ENCODE measurements at places on chromosomes 1 and 21.

DNA sequence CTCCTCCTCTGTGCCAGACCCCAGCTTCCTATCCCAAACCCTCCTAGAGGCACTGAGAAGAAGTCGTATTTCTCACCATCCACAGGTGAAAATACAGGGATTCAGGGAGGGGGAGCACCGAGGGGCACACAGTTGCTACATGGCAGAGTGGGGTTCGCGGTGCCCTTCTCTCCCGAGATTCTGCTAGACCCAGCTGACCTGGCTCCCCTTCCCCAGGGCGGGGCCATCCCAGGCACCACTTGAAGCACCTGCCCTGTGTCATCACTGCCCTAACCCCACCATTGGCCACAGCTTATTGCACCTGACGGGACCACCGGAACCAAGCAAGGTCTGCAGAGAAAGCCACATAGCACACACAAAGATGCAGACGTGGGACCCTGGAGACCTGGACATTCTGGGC lies 30.5 kb downstream of the SDC3 start:
- no peak for DNase-seq

DNA sequence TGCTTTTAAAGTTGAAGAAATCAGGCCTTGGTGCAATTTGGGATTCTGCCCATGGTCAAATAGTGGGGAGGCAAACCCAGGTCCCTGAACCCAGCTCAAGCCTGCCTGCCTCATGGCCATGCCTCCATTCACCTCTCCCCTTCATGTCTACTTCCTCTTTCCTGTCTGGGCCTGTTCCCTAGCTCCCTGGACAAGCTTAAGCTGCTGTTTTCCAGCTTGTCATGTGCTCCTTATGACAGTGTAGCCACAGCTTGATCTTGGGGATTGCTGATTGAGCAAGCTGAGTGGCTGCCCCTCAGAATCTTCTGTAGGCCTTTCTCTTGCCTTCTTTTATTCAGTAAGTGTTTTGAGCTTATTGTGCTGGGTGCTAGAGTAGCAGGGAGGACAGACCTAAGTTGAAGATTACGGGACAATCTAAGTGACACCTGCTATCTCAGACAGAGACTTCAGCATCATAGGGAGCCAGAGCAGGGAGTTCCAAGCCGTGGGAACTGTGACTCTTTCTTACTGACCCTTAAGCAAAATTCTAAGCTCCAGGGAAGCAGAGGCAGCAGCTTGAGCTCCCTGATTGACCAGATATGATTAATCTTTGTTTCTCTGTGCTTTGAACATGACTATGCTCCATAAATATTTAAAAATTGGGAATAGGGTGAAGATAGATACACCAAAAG lies 520 bp upstream of the MR1 start:
- DNase-seq = no peak

DNA sequence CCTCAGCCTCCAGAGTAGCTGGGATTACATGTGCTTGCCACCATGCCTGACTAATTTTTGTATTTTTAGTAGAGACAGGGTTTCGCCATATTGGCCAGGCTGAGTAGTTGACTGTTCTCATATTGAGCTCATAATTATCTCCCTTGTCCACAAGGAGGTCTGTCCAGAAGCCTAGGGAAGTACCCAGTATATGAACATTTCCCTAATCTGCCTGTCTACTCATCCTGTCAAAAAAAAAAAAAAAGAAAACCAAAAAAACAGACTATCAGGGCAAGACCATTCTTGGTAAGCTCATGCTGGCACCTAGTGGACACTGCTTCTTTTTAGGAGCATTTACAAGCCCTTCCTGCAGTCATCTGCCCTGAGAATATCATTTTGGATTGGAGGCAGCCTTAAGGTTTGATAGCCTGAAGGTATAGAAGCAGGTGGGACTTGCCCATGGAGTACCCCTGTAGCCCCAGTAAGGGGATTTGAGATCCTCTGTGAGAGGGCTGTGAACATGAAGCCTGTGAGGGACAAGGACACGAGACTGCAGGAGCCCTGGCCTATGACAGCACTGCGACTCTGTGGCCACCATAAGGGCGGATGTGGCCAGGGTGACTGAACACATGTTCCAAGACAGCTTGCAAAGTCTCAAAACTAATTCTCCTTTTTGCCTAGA lies 10.8 kb upstream of the DUSP12 start:
- no peak for DNase-seq

DNA sequence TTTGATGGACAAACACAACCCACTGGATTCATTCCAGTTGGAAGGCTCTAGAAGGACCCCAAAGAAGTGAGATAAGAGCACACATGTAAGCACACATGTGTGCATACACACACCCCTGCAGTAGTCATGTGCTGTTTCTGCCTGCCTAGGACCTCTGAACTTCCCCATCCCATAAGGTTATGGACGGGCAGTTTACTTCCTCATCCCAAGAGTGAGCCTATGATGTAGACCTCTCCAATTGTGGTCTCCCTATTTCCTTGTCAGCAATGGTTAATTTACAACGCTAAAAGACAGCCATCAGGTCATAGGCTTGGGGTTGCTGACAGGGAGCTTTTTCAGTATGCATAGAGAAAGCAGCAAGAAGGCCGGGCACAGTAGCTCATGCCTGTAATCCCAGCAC lies 15.4 kb upstream of the ADAR start:
- DNase-seq = no peak

DNA sequence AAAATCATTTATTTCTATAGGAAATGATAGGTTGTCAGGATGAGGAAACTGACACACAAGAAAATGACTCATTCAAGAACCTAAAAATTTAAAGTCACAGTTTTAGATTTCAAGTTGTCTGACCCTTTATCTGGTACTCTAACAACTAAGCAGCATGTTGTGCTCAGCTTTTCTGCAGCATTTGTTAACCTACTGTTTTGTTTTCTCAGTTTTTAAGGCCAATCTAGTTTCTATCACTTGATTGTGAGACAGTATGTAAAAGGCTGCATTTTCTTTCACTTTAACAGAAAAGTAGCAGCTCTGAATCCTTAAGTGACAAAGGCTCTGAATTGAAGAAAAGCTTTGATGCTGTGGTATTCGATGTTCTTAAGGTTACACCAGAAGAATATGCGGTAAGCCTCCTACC lies 59.1 kb downstream of the RALGPS2 start:
- no peak for DNase-seq

DNA sequence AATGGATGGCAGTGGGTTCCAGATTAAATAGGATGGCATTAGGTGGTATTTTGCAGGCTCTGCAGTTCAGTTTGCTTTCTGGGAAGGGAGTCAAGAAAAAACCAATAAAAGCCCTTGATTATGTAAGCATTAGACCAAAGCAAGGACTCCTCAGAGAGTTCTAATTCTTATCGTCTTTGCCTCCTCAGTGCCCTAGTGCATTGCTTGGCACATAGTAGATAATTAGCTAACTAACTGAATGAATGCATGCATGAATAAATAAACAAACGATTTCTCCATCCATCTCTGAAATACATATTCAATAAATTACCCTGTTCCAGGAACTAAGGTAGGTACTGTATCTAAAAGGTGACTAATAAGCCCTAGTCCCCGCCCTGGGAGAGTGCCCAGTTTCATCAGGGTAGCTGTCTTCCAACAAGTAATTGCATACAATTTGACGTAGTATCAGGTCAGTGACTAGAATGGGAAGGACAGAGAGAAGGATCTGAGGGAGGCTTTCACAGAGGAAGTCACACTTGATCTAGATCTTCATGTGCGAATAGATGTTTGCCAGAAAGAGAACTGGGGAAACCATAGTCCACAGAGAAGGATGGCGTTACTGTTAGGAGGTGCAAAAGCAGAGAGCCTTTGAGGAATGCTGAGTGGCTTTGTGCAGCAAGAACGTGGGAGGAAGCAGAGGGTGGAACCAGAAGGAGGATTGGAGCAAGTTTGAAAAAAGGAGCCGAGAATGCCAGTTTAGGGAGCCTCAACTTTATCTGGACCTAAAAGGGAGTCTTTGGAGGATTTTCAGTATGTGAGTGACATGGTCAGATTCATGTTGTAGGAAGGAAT lies 111.4 kb downstream of the TBX19 start:
- no peak for DNase-seq

- no peak for DNase-seq
These were observed 19.1 kb upstream of the TMCO1 start for GRCh38 chr1:165787741-165788140.

DNA sequence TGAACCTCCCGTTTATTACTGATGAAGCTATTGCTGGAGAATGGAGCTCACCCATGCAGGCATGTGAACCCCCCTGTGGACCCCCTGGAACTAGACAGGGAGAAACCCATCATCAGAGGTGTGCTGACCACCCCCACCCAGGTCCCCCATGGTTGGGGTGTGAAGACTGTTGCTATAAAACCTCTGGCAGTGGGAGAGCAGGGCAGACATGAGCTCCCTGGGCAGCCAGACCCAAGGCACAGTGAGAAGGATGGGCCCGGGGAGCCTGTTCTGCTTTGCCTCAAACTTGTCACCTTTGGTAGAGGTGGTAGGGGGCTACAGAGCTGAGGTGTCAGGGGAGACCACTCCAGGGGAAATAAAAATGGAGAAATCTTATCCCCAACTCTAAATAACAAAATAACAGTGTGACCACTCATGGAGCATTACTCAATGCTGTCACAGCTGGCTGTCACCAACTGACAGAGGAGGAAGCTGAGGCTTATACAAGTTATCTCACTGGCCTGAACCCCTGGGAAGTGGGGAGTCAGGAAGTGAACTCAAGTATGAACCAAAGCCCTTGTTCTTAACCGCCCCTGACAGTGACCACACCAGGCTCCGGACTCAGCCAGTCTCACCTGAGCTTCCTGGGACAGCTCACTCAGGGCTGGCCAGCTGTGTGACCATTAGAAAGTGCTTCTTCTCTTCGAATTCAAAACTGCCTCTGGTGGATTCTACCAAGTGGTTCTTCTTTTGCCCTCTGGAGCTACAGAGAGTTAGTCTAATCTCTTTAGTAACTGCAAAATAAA lies 698.8 kb downstream of the MATN1 start:
- no peak for DNase-seq

- DNase-seq = no peak
These were observed 213.7 kb upstream of the CSF3R start for GRCh38 chr1:36696261-36696940.

DNA sequence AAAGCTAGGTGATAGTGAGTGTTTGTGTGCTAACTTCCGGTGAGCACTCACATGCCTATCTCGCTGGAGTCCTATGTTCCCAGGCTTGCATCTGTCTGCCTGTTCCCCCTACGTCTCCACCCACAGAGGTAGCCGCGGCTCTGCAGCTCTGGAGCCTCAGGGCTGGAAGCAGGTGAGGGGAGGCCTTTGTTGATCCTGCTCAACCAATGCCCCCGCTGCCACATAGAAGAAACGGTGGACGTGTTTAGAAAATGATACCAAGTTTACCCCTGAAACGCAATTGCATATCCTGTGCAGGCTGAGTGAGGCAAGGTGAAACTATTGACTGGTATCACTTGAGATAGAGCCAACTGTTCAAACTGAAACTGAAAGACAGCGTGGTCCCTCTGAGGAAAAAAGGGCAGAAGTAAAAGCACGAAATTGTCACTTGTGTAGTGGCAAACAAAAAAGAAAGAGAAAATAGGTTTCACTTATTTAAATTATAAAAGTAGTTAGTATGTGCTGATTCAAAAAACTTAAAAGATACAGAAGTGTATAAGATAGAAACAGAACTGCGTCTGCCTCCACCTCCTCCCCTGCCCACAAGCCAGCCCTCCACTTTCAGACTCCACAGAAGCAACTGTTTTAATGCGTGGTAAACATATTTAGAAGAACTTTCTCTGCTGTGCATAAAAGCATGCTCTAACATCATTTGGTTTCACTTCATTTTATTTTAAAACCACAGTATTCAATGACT lies 38.6 kb upstream of the ETS2 start:
- peak; percentile 54 for DNase-seq

DNA sequence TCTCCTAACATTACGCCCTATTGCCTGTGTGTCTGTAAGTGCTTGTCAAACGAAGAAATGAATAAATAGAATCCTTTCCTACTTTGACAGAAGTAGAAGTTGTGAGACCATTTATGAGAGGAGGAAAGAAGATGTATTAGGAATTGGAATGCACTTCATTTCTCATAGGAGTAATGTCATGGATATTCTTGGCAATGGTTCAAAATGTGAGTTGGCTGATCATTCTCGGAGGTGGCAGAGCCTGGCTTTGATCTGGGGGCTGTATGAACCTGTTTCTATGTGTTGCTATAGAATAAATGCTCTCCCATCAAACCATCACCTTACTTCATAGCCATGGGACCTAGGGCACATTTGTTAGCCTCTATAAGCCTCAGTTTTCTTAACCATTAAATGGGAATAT lies 10.1 kb upstream of the SERBP1 start:
- no peak for DNase-seq

DNA sequence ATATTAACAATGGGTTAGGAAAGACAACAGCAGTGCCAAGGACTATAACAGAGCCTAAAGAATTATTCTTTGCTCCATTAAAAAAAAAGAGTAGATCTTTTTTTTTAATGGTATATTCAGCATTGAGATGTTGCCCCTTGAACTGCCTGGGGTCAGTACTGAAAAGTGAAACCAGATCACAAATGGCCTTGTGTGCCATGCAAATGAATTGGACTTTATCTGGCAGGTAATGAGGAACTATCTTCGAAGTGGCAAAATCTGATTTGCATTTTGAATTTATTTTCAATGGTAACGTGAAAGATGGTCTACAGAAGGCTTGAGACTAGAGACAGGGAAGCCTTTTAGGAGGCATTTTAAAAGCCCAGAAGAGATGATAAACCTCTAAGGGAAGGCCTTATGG lies 21.4 kb upstream of the PKN2 start:
- no peak for DNase-seq

DNA sequence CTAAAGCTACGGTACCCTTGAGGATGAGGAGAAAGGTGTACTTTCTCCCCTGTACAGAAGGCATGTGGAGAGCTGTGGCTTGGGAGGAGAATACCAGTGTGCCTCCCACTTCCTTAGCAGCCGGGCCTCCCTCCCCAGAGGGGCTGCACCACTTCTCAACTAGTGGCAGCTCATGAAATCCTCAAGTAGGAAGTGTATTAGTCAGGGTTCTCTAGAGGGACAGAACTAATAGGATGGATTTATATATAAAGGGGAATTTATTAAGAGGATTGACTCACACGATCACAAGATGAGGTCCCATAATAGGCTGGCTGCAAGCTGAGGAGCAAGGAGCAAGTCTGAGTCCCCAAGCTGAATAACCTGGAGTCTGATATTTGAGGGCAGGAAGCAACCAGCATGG lies 53.1 kb upstream of the PPP2R5A start:
- no peak for DNase-seq

GRCh38 chr1:152759453-152760173 lies 1.8 kb downstream of the KPRP start:
- no peak for DNase-seq

DNA sequence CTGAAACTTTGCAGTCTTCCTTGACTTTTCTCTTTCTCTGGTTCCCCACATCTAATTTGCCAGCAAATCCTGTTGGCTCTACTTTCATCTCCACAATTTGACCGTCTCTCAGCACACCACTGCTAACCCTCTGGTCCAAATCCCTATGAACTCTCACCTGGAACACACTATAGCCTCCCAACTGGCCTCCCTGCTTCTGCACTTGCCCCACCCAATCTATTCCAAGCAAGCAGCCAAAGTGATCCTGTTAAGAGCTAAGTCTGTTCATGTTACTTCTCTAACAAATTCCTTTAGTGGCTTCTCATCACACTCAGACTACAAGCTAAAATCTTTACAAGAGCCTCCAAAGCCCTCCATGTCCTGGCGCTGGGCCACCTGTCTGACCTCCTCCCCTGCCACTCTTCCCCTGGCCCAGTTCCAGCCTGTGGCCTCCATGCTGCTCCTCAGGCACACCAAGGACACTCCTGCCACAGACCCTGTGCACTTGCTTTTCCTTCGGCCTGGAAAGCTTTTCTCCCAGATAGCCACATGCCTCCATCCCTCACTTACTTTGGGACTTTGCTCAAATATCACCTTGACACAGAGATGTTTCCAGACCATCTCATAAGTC lies 104.1 kb downstream of the DTL start:
- DNase-seq = no peak

GRCh38 chr1:46067652-46068051 lies 64.8 kb downstream of the PIK3R3 start:
- DNase-seq = no peak

All from stimulated activated CD4-positive, alpha-beta T cell treated with anti-CD3 and anti-CD28 coated beads, TNF-alpha, amount 100 ng/mL, for 48 hours (primary cell).